H9 (cell line): ENCODE measurements at places on chromosomes 7 and 10.

- DNase-seq = no peak
Observed at GRCh38 chr7:30776971-30777370, 5.8 kb downstream of the MINDY4 start.

- DNase-seq = no peak
Observed at GRCh38 chr7:348480-348844, 58.5 kb downstream of the FOXL3 start.

GRCh38 chr7:122944682-122945303 is 50.7 kb downstream of the TAS2R16 start:
- no peak for DNase-seq

GRCh38 chr7:3194501-3195141 is 106.4 kb upstream of the SDK1 start:
- peak; percentile 92 for DNase-seq

- DNase-seq = no peak
Observed at GRCh38 chr10:74548676-74549075, 277.7 kb upstream of the KAT6B start.

- DNase-seq = no peak
Observed at GRCh38 chr10:74194545-74194944, 43.5 kb downstream of the ADK start.

DNA sequence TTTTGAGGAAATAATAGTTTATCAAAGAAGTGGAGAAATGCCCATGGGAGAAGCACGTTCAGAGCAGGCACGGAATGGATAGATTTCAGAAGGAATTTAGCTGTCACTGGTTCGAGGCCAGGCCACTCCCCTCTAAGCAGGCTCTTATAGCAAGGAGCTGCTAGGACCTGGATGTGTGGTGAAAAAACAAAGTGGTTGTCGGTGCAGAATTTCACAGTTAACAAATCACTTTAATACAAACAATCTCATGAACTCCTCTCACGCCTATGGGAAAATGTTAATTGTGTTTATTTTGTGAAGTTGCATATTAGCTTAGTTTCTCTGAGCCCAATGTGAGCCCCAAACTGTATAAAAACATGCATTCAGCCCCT is 176.3 kb downstream of the PKD1L1 start:
- DNase-seq = no peak

DNA sequence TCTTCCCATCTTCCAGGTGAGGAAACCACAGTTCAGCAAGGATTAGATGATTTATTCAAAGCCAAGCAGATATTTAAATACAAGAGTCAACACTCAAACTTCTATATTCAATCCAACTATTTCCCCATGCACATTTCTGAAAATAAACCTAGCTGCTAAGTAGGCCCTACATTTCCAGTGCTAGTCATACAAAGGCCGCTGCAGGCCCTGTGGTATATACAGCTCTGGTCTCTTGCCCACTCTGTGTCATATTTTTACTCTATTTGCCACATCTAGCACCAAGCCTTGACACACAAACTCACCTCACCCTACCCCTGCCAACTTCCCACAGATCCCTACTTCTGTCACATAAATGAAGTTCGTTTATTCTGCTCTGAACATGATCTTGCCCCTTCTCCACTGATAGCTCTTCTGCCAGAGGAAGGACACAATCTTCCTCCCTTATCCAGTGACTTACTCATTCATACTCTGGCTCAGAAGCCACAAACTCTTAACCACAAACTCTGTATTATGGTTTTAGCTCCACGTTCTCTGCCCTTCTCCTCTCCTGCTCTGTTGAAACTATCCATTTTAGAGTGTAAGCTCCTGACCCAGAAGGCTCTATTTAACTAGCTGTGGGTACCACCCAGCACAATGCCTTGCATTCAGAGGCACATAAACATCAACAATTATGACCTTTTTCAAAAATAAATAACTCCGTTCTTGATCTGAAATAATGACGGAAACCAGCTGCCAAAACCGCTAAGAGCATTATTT is 180.7 kb downstream of the CPEB3 start:
- DNase-seq = no peak

DNA sequence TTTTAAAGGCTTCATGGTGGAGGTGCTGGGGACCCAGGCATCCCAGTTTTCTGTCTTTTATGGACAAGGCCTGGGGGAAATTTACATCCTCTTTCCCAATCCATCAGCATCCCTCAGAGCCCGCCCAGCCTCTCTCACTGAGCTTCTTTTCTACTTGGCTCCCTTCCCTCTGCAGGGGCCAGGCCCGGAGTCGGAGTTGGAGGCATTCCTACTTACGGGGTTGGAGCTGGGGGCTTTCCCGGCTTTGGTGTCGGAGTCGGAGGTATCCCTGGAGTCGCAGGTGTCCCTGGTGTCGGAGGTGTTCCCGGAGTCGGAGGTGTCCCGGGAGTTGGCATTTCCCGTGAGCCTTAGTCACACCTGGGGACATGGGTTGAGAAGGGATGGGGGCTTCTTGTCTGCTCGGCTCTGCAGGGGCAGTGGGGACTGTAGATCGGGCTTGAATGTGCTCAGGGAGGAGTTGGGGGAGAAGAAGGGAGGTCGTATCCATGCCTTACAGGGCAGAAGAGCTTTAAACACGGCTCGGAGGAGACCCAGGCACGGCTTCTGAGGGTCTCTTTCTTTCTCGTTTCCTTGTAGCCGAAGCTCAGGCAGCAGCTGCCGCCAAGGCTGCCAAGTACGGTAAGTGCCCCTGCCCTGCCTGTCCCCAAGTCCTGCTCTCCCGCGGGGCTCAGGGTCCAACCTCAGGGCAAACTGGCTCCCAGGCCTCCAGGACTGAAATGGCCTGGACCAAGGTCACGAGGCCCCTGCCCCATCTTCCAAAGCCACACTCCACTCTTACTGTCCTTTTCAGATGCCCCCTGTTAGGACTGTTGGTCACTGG is 27.3 kb upstream of the LIMK1 start:
- no peak for DNase-seq

DNA sequence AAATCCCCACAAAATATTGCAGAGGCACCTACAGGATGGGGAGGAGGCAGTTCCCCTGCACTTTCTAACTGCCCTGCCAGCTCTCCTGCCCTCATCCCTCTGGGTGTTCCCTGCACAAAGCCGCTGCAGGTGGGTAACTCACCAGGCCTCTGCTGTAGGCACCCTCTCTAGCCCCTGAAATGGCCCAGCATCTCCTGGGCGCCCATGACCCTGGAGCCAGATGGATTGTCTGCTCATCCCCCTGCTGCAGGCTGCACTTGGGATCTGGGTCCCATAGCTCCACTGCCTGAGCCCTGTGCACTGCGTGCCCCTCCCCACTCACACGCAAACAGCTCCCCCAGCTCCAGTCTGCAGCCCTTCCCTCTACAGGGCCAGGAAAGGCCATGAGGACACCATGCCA is 130.9 kb downstream of the C10orf105 start:
- DNase-seq = no peak

DNA sequence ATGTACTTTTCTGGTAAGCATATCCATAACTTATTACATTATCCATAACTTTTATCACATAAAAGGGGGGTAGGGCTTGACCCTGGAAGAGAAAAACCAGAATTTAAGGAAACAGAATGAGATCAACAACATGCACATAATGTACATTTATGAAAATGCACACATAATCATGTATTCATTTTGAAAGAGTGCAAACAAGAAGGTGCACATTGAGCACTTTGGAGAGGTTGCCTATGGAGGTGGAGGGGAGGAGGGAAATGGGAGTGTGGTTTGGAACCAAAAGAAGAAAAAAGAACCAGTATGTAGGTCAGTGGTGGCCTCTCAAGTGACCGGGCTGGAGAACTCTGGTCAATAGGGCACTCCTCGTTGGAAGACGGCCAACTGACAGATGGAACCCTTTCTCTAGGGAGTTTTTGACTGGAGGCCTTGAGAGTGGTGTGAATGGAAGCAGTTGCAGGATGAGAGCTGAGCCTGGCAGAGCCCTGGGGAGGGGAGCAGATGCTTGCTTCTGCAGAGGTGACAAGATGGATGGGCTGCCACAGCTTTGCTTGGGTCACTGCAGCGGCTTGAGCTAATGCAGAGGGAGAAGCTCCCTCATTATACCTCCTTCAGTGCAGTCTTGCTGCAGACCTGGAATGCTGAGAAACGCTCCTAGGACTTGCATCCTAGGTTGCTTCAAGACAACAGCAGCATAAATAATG is 192.7 kb downstream of the SEC23IP start:
- no peak for DNase-seq

GRCh38 chr10:58352956-58353610 is 18.3 kb downstream of the UBE2D1 start:
- no peak for DNase-seq

DNA sequence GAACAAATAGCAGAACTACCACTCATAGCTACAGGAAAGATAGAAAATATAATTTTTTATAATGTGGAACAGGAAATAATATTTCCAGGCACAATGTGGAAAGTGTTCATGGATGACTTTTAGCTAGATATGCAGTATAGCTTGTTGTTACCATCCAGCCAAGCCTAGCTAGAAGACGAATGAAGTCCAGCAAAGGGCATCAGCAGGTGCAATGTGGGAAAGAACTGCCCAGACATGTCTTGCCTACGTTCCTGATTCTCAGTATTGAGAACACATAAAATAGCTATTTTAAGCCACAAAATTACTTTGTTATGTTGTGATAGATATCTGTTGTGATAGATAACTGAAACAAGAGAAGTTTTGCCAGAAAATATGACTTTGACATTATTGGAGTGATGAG is 1690.0 kb upstream of the LRRTM3 start:
- DNase-seq = no peak

DNA sequence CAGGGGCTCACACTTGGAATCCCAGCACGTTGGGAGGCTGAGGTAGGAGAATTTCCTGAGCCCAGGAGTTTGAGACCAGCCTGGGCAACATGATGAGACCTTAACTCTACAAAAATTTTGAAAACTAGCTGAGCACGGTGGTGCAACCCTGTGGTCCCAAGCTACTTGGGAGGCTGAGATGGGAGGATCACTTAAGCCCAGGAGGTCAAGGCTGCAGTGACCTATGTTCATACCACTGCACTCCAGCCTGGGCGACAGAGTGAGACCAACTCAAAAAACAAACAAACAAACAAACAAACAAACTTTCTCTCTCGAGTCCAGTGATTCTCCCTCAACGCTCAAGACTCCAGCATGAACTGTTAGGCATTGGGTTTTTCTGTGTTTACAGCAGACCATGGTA is 2.0 kb upstream of the TYSND1 start:
- DNase-seq = no peak

DNA sequence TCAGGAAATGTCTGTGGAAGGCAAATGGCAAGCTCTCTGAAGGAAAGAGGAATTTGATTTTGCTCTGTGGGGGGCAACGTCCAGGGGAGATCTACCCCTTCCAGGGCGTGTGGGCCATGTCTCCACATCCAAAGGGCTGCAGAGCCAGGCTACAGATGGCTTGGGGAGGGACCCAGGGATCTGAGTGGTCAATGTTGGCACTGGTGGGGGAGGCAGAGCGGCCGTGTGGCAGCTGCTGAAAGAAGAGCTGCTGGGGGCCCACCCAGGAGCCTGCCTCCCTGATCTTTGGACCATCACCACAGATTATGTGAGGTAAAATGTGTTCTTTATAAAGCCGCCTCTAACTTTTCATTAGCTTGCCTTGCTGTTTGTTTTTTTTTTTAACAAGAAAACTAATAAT is 144.1 kb downstream of the HERPUD2 start:
- no peak for DNase-seq

DNA sequence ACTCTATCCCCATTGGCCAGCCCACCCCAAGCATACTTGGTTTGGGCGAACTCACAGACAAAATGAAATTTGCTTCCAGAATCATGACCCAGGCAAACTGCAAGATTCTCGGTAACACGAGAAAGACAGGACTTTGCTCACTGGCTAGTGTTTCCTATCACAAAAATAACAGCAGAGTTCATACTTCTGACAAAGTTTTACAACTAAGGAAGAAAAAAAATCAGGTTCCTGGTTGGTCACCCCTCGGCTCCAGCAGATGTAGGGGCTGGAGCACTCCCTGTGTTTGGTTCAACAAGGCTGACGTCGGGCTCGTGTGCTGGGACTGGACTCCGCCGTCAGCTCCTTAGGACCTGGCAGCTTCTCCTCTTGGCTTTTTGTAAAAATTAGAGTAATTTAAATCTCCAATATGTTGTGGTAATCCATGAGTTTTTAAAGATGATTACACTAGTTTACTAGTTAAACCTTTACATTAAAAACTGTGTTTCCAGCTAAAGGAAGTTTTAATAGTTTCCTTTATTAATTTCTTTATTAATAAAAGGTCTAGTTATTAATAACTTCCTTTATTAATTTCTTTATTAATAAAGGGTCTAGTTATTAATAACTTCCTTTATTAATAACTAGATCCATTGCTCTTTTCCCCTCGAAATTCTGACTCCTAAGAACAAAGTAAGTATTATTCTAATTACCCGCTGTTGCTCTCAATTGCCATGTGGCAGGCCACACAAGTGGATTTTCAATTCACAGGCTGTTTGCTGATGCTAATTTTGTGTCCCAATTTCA is 115.6 kb upstream of the RNF32 start:
- no peak for DNase-seq

DNA sequence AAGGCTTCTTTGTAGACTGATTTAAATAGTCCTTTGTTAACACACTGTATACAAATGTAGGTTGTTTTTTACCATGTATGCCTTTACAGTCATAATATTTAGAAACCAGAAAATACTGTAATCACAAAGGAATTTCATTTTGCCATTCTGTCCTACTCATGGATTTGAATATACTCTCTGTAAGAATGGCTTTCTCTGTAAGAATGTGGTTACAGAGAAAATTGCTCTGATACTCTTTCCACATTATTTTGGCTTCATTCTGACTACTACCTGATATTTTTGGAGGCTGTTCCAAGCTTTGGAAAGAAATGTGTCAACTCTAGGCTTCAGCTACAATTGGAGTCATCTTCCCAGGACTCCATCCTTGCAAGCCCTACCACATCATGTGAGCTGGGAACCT is 23.5 kb downstream of the CH25H start:
- DNase-seq = no peak
